Nephron progenitor cell (in vitro differentiated cells): ENCODE measurements at places on chromosomes 16 and 17.

DNA sequence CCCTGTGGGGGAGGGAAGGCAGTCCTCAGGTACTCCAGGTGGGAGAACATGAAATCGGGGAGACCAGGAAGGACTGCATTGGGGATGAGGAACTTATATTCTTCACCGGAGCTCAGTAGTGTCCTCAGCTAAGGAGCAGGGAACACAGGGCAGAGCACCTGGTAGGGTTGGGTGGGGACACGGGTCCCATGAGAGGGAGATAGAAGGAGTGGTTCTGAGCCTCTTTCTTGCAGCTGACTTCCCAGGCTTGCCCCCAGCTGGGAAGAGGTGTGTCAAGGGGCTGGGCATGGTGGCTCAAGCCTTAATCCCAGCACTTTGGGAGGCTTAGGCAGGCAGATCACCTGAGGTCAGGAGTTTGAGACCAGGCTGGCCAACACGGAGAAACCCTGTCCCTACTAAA lies 2.1 kb downstream of the FHOD1 start:
- no peak for DNase-seq

DNA sequence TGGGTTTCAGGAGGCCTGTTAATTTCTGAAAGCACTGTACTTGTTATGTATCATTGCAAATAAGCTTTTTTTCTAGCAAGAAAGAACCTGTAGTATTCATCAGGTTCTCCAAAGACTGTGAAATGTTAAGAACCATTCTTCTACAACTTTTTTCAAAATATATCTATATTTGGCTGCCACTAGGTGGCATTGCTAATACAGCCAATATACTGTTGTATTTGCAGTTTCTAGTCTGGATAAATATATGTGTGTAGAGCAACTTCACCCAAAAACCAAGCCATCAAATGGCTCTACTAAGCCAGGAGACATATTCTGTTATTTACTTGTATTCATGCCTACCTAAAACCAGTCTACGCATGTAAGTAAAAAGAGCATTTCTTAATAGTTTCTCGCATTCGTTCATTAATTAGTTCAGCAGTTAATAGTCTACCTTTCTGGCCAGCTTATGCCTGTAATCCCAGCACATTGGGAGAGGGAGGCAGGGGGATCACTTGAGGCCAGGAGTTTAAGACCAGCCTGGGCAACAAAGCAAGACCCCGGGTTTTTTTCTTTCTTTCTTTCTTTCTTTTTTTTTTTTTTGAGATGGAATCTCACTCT lies 39.5 kb downstream of the VMP1 start:
- DNase-seq, result no peak

DNA sequence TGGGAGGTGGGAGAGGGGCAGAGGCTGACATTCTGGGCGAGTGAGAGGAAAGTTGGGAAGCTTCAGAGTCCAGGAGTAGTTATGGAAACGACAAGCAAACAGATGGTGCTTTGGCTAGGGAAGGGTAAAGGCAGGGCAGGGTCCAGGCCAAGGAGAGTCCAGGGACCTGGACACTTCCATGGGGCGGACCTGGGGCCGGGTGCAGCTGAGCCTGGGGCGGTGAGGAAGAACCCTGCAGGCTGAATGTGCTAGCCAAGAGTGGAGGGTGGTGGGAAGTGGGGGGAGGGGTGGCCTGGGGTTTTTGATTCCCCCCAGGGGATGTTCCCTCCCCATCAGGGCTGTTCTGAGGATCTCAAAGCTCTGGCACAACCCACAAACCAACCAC lies 2.6 kb downstream of the PPP1R9B start:
- DNase-seq, result no peak

- no peak for DNase-seq
Measured at GRCh38 chr17:6523809-6524355, 32.5 kb downstream of the PITPNM3 start.

DNA sequence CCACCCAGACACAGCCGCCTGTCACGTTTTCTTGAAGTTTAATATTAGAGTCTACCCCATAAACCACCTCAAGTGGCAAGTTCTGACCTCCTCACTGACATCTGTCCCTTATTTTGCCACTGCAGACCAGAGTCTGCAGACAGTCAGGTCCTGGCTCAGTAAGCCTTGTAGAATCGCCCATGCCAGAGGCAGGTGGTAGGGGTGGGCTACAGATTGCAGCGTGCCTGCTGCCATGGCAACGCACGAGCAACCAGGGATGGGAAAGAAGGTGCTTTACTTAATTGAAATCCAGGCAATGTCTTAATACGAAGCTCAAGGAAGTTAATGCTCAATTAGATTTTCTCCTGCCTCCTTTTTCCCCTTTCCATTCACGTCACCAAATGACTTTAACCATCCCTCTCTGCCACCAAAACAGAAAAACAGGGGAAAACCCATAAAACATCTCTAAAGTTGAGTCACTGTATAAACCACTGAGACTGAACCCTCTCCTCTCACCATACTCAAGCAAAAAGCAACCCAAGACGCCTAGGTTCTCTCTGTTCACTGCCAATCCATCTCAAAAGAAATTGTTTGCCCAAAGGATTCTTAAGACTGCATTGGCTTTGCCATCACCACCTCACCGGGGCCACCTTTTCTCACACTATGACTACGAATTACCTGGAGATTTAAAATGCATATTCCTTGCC lies 228.8 kb downstream of the SLC39A11 start:
- DNase-seq, result no peak

DNA sequence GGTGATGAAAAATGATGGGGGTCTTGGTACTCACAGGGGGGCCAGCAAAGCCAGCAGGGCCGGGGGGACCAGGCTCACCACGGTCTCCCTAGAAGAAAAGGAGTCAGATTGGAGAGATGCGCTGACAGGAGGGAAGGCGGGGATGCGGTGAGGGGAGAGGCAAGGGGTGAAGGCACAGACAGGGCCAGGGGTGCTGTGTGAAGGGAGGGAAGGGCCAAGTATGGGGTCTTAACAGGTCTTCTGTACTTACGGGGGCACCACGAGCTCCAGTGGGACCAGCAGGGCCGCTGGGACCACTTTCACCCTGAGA lies 11.2 kb downstream of the COL1A1 start:
- no peak for DNase-seq
